ENCODE measurements at places on chromosomes 7 and 10. TPM values are rescaled to one million over a fixed set of nuclear protein-coding genes. Genes with fewer than 3 reads are reported as not detected.

- no peak for DNase-seq
Observed at GRCh38 chr7:7201578-7202374, 19.4 kb downstream of the C1GALT1 start.

Gene CYP2W1
- not detected for total RNA-seq

Gene NPC1L1
- total RNA-seq: 0.25 TPM

Gene R3HCC1L
- 6.9 TPM for total RNA-seq

DNA sequence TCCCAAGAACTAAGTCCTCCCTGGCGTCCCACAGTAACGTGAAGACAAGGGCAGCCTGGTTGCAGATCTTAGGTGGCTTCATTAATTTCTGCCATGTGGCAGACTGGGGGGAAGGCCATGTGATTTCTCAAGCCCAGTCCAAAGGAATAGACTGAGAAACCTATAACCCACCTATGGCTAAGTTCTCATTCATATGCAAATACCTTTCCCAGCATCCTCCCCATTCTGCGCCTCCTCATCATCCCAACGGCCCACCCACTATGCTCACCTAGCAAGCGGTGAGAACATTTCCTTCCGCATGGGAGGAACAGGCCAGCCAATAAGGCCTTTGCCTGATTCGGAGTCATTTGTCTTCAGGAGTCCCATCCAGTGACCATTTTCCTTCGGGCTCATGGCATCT is 8.2 kb upstream of the CLEC2L start:
- no peak for DNase-seq

DNA sequence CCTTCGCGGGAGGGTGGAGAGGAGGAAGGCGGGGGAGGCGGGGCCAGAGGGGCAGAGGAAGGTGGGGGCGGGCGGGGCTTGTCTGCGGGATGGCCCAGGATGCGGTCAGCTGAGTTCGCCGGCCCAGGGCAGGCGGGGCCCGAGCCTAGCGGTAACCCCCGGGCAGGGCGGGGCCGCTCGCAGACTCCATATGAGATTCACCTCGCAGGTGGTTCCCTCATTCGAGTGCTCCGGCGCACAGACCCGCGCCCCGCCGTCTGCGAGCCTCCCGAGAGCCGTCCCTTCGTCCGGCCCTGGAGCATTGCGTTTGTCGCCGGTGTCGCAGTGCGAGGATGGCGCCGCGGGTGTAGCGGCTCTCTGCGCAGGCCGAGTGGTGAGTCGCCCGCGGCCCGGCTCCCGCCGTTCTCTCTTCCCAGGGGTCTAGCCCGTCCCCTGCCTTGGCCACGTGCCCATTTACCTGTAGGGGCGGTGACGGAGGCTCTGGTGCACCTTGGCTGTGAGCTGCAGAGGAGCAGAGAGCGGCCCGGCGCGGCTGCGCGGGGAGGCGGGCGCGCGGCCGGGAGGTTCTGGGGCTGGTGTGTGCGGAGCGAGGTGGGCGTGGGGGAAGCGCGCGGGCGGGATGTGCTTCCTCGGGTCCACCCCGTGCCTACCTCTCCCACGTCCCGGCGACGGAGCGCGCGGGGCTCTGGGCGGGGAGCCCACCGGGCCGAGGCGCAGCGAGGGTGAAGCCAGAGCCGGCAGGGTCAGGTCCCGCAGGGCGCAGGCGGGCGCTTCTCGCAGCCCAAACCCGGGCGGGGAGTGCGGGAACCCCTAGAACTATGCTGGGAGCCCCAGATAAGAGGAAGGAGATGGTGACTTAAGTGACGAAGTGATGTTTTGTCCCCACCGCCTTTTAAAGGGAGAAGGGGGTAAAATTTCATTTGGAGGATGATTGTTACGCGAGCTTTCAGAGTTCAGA is at the start of gene UPP1:
Gene UPP1, plus strand, starts transcription at position 220 of the 958 bp plus-strand sequence. CDS start 5,519 bp downstream, outside the sequence.
- DNase-seq: peak; percentile 93

GRCh38 chr7:499853-500485 is 19.7 kb downstream of the PDGFA start:
- DNase-seq: no peak

- no peak for DNase-seq
Observed at GRCh38 chr10:124415210-124415609, 3.5 kb downstream of the OAT start.

- DNase-seq: peak; percentile 21
Observed at GRCh38 chr10:90787393-90788198, 70.2 kb downstream of the HTR7 start.

Gene NKX6-2
- not detected for total RNA-seq

DNA sequence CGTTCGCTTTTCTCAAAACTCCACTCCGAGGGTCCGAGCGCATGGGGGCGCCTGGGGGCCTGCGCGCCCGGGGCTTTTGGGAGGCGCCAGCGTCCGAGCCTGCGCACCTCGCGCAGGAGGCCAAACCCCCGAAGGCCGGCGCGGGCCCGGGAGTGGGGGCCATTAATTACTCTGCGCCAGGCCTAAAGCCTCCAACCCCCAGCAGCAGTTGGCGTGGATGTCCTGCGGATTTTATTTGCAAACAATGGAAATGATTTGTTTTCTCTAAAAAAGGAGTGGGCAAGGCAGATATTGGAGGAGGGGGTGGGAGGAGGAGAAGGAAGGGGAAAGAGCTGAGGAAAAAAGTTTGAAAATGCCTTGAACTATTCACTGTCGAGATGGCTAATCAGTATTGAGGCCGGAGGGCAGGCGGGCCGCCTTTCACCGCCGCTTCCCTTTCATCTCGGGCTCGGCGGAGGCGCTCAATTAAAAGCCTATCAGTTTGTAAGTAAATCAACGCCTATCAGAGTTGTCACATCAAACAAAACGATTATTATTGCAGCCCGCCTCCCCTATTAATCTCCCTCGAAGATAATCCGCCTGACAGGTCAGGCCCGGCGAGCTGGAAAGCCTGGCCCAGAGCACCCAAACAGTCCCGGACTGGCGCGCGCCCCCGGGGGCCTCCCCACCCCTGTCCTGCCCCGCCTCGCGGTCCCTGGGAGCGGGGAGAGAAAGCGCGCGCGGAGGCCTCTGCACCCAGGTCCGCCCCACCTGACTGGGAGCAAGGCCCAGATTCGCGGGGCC is 3.4 kb upstream of the ZNF503 start:
- DNase-seq: peak; percentile 23

DNA sequence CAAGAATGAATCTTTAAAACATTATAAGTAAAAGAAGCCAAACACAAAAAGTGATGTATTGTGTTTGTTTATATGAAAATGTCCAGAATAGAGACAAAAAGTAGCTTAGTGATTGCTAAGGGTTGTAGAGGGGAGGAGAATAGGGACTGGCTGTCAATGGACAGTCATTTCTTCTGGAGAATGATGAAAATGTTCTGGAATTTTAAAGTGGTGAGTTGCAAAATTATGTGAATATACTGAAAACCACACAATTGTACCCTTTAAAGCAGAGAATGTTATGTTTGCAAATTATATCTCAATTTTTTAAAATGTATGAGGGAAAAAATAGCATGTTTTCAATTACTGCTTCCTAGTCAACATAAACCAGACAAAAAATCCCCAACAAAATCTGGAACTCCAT is 174.2 kb downstream of the KMT2E start:
- DNase-seq: no peak

Measured in heart right ventricle (tissue), 16 donors.